HCT116 (cell line): ENCODE measurements at places on chromosomes 3 and 15. TPM values are rescaled to one million over a fixed set of nuclear protein-coding genes. Genes with fewer than 3 reads are reported as not detected.

- no peak for DNase-seq
Observed at GRCh38 chr3:123414973-123415775, 33.7 kb downstream of the ADCY5 start.

- DNase-seq = no peak
Observed at GRCh38 chr3:171776839-171777583, 33.3 kb downstream of the PLD1 start.

DNA sequence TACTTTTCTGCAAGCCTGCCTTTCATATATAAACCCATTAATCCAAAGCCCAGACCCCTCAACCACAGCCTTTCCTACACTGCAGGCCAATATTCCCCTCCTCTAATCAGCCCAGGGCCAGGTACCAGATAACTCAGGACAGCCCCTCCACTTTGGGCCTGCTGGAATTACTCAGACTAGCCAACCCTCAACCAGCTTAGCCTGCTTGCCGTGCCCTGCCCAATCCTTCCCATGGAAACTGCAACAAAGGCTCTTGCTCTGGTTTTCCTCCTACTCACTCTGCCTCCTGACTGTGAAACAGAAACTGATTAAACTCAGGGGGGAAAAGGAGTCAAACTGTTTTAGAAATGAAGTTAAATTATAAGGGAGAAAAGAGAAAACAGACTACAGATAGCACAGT, 248.1 kb downstream of the KLF13 start:
- no peak for DNase-seq

DNA sequence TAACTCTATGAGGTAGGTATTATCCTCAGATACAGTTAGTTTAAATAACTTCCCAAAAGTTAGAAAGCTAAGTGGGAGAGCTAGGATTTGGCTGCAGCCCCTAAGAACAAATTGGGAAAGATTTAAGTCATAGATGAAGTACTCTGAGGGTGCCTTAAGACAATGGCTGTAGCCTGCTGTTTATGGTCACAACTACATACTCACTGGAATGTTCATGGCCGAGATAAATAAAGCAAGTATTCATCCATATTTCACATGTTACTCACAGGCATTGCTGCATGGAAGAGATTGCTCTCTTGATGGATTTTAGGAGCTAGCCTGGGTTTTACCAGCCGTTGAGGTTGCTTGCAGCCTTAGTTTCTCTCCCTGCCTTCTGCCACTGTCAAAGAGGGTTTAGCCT, 145.0 kb downstream of the CMSS1 start:
- DNase-seq = no peak

- no peak for DNase-seq
Observed at GRCh38 chr3:155243512-155243921, 50.0 kb downstream of the STRIT1 start.

GRCh38 chr3:124064050-124064449, 72.1 kb upstream of the ROPN1 start:
- no peak for DNase-seq

DNA sequence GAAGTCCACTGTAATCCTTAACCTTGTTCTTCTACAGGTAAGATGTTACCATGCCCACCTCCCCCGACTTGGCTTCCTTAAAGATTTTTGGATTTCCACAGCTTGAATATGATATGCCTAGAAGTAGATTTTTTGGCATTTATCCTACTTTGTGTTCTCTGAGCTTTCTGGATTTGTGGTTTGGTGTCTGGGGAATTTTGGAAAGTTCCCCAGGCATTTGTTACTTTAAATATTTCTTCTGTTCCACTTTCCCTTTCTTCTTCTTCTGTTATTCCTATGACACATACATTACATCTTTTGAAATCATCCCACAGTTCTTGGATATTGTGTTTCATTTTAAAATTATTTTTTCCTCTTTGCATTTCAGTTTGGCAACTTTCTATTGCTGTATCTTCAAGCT, 122.1 kb upstream of the TMEM108 start:
- DNase-seq = no peak

GRCh38 chr3:63912768-63913588, 795 bp upstream of the SCAANT1 start:
- DNase-seq = peak; percentile 32

DNA sequence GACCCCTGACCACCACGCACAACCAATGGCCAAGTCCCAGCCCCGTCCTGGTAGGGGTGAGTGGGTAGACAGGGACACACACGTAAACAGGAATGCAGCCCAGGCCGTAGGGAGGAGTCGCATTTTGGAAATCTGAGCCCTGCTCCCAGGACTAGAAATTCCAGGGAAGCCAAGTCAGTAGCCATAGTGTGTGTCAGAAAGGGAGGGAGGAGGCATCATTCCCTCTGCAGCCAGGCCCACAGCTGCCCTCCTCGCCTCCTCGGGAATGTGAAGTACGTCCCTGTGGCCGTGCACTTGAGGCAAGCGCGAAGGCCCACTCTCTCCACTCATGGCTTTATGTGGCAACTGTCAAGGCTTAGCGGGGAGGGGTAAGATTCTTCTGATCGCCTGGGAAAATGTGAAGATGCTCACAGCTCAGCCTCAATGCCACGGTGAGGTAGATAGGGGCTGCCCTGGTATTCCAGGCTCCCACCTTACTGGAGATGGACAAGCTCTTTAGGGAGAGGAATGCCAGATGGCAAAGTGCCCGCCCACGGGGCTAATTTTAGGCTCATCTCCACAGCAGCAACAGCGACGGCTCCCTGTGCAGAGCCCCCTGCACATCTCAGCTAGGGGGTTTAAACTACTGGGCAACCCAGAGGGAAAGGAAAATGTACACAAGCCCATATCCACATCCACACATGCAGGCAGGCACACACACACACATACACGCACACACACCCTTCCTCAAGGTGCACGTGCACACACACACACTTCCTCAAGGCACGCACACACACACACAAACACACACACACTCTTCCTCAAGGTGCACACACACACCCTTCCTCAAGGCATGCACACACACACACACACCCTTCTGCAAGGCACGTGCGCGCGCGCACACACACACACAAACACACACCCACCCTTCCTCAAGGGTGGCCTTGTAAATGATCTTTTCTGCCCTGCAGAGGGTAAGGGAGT, 65.5 kb downstream of the ADCY5 start:
- no peak for DNase-seq

DNA sequence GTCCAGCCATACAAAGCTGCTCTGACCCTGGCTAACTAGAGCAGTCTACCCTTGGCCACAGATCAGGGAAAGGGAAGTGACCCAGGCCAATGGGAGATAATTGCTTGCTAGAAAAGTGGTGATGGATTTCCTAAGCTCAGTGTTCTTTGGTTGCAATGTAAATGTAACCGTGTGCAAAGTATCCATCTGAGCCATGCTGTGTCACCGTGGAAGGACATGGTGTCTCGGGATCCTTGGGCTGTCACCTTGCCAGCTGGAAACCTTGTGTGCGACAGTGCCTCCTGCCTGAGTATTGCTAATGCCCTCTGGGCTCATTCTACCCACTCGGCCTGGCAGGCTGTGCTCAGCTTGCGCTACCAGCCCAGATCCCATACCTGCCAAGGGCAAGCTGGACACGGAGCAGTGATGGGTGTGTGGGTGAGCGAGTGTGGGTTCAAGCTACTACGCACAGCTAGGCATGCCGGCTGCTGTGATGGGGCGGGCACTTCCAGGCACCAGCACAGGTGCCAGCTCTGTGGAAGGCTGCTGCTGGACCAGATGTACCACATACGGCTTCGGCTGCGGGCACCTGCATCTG, 10.7 kb upstream of the SIAH2 start:
- DNase-seq = no peak

DNA sequence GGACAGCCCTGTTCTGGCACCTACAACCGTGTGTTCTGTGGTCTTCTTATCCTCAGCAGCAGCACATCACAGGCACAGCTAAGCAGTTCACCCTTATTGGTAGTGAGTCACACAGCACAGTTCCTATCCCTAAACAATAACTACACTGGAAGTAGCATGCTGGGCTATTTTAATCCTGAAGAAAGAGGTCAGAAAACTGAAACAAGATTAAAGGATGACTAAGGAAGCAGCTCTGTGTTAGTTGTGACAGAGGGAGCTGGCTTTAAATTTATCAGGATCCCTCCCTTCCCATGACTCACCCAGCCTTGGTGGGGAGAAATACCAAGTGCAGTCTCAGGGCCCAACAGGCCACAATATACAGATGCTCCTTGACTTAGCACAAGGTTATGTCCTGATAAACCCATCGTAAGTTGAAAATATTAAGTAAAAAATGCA, 144.3 kb downstream of the ERC2 start:
- no peak for DNase-seq

- DNase-seq = no peak
Observed at GRCh38 chr3:17508180-17508752, 234.2 kb downstream of the TBC1D5 start.

DNA sequence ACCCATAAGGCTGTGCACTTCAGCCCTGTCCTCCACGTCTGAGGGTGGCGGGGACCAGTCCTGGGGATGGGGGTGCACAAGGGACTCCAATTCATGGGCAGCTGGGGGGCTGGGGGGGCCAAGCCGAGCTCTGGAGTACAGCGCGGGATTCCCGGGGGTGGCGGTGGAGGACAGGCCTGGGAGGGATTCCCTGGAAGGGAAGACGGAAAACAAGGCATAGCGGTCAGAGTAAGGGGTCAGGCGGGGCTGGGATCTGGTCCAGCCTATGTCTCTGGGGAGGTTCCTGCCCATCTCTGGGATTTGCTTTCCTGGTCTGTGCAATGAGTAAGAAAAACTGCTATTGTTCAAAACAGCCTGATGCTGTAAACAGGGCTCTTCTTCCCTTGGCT, 8.1 kb upstream of the IGDCC3 start:
- no peak for DNase-seq

- DNase-seq = no peak
Observed at GRCh38 chr3:149283401-149283800, 50.0 kb downstream of the TM4SF18 start.

- DNase-seq = no peak
Observed at GRCh38 chr15:39118510-39118909, 462.4 kb upstream of the THBS1 start.

DNA sequence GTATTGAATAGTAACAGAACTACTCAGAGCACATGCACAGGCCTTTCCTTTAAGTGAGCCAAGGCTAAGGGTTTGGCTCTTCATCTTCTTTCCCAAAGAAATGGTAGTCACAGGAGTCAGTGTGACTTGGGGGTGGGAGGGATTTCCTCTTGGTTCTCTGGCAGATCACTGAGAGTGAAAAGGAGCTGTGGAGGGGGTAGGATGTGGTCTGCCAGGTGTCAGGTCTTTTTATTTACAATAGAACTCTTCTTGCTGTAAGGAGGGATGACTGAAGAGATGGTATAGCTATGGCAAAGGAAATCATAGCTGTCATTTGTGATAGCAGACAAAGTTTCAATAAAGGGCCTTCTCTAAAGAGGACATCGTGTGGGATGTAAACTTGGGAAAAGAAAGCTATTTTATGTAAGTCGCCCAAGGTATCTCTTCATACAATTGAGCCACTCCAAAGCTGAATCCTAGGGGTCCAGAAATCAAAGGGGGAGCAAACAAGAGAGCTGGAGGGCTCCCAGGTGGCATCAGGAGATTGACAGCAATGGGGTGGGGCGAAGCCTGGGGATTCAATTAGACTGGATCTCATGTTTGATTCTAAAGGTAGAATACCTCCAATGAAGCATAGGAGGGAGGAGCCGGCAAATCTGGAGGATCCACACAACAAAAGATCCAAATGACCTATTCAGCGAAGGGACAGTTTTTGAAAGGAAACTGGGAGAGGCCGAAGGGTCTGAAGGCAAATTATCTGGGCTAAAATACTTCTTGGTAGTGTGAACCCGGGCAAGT, 20.0 kb upstream of the CHD2 start:
- no peak for DNase-seq

- DNase-seq = no peak
Observed at GRCh38 chr3:162847511-162847910, 1350.9 kb downstream of the OTOL1 start.

RTP1 gene
- not detected for total RNA-seq

HEMK1 gene
- 20.5 TPM for total RNA-seq

CD200 gene
- total RNA-seq = not detected

DENND6A gene
- total RNA-seq = 22.3 TPM

NPAP1 gene
- total RNA-seq = not detected

TMED3 gene
- 53.6 TPM for total RNA-seq

TGFBR2 gene
- total RNA-seq = 22.5 TPM

ADAMTS9 gene
- 0.05 TPM for total RNA-seq

TPRA1 gene
- total RNA-seq = 35.1 TPM

LARP6 gene
- 35.9 TPM for total RNA-seq

SNRPA1 gene
- total RNA-seq = 104 TPM

ANKRD34C gene
- not detected for total RNA-seq
